ENCODE measurements at places on chromosomes 4 and X. TPM values are rescaled to one million over a fixed set of nuclear protein-coding genes. Genes with fewer than 3 reads are reported as not detected.

The CLGN gene
- 3.0 TPM for total RNA-seq

The GPC4 gene
- total RNA-seq: 5.9 TPM

The MAGEA1 gene
- total RNA-seq: not detected

The XPNPEP2 gene
- not detected for total RNA-seq

The STATH gene
- not detected for total RNA-seq

The FREM3 gene
- not detected for total RNA-seq

The PITX2 gene
- total RNA-seq: 60.6 TPM

The AADAT gene
- total RNA-seq: 5.4 TPM

The RGN gene
- 1.5 TPM for total RNA-seq

The SLC4A4 gene
- 22.0 TPM for total RNA-seq
